Fibroblast of skin of right biceps (primary cell): ENCODE measurements at places on chromosomes 2 and 18.

- no peak for DNase-seq
These were observed 21.8 kb downstream of the SNED1 start for GRCh38 chr2:241020201-241020600.

DNA sequence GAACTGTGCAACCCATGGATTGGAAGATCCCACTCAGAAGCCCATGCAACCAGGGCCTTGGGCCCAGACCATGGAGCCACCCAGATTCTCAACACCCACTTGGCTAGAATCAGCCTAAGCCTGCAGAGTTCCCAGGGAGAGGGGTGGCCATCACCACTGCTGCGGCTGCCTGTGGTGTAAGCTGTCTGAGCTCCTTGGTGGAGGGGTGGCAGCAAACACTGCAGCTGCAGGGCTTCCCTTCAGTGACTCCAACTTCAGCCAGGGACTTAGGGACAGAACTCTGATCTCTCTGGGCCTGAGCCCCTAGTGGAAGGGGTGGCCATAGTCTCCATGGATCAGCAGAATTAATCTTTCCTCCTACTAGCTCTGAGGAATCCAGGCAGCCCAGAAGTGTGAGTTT is 72.5 kb downstream of the RAD51AP2 start:
- no peak for DNase-seq

- no peak for DNase-seq
These were observed 61.6 kb upstream of the PIK3C3 start for GRCh38 chr18:41893432-41893831.

GRCh38 chr2:214104967-214105366 is 305.9 kb upstream of the VWC2L start:
- DNase-seq, result no peak

DNA sequence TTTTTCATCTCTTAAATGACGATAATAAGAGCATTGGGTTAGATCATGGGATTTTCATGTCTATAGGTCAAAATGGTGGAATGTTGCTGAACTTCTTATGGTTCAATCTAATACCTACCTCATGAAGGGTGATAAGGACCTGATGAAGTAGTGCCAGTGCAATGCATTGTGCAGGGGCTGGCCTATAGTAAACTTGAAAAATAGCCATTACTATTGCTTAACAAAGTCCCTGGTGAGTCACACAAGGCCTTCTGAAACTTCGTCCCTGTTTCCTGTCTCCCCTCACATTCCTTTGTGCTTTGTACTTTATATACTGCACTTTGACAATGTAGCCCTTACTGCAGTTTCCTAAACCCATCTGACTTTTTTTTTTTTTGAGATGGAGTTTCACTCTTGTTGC is 515.9 kb downstream of the SLC4A3 start:
- DNase-seq, result peak; percentile 88

- peak; percentile 14 for DNase-seq
These were observed 23.1 kb downstream of the PLA2R1 start for GRCh38 chr2:160039166-160039903.

DNA sequence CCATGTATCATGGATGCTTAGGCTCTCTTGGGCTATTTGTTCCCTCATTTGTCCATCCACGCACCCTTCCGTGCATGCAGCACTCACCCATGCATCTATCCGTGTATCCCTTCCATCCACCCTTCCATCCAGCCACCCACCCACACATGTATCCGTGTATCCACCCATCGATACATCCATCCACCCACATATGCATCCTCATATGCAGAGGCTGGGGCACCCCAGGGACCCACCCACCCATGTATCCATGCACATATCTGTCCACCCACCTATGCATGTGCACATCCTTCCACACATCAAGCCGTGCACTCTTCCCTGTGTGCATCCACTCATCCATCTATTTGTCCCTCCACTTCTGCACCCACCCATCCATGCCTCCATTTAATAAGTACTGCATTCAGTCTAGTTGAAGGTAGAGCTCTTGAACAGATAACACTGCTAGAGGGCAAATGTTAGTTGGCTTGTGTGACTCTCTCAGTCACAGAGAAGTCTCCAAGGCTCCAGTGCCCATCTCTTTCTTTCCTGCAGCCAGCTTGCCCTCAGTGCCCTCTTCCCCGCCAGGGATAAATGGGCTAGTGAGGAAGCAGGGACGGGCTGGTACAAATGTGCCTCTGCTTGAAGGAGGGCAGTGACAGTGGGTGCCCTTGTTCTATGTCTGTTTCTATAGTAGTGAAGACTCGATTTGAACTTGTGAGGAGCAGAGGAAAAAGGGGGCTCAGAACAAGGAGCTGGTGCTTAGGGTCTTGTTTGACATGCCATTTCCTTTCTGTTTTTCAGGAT is 61.5 kb downstream of the EMILIN2 start:
- no peak for DNase-seq

DNA sequence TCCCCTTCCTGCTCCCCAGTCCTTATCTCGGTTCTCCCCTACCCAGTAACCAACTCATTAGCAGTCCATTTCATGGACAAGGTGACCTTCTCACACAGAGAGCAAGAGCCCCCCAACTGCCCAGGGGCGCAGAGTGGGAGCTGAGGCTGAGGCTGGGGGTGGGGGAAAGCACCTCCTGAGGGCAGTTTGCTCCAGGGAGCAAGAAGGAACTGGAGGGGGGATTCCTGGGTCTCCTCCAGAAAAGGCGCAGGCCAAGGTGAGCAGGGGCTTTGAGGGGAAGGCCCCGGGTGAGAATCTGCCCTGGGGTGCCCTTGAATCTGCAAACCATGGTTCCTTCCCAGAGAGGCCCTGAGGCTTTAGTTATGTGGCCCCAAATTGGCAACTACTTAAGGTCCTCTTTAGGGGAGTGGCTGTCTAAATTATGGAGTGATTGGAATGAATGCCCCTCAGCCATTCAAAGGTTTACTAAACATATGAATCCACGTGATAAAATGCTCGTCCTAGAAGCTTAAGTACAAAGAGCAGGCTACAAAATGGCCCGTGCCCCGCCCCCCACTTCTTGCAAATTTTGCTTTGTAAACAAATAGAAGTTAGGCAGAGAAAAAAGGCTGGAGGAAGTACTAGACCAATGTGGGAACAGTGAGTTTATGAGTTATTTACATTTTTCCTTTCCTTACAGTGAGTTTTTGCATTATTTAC is 123.5 kb upstream of the HS6ST1 start:
- no peak for DNase-seq

DNA sequence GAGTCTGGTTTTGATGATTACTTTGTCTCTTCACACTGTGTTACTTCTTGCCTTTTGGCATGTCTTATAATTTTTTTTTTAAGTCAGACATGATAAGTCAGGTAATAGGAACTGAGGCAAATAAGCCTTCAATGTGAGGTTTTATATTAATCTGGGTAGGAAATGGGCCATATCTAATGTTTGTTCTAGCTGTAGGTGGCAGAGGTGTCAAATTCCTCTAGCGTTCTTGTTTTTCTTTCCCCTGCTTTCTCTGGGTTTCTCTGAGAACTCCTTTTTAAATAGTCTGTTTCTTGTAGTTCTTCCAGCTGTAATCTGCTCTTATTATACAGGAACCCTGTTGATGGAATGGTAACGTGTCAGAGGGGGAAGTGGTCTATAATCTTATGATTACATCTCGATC is 5.7 kb downstream of the SP140 start:
- no peak for DNase-seq

- DNase-seq, result peak; percentile 17
These were observed 546 bp downstream of the CHPF start for GRCh38 chr2:219542931-219543595.

- no peak for DNase-seq
These were observed 24.7 kb downstream of the RAPH1 start for GRCh38 chr2:203510256-203510940.

- DNase-seq, result peak; percentile 94
These were observed 46.0 kb downstream of the COX7A2L start for GRCh38 chr2:42314892-42315468.

- no peak for DNase-seq
These were observed 146.1 kb upstream of the PID1 start for GRCh38 chr2:229417176-229417575.

- no peak for DNase-seq
These were observed 73.8 kb upstream of the TXNDC2 start for GRCh38 chr18:9811978-9812377.

- no peak for DNase-seq
These were observed 228.4 kb upstream of the AGAP1 start for GRCh38 chr2:235265348-235265965.

DNA sequence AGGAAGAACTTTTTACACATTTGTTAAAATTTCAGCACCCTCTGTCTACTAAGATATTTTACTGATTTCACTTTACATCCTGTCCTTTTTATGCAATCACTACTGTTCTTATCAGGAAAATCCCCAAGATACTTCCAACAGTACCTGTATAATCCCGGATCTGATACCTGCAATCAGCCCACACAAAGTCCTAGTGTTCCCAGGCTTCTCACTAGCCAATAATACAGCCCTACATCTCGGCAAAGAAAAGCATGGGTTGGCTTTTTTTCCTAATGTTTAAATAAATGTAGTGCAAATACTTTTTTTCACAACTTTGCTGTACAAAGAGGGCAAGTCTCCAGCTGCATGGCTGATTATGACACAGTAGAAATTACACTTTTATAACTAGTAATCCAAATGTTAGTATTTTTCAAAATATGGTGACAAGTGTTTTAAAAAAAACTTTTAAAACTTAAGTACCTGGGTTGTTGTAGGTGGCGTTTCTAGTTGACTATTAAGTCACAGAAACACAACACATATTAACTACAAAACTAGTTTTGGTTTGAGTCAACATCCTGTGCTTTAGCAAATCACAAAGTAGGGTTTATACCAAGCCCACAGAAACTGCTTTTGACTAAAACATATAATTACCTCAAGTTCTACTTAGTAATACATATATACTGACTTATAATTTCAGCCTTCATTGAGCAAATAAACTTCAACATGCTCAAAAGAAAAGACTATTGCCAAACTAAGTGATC is 19.5 kb downstream of the CNOT11 start:
- no peak for DNase-seq

- DNase-seq, result no peak
These were observed 74.5 kb upstream of the B3GNT7 start for GRCh38 chr2:231321021-231321420.

- DNase-seq, result no peak
These were observed 203.5 kb downstream of the ZFP36L2 start for GRCh38 chr2:43022896-43023295.

DNA sequence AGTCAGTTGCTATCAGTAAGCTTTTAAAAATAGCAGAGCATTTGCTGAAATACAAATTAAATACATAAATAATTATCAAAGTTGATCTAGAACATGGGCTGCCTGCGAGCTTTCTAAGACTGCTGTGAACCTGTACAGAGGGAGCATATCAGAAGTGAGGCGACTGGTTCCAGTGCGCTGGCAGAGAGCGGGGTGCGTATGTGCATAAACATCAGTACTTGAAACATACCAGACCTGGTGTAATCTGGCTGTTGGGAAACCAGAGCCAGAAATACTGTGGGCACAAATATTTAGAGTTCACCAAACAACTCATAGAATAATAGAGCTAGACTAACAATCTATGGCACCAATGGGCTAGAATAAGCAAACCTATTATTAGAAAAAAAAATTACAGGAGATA is 27.3 kb downstream of the PDIA6 start:
- no peak for DNase-seq

DNA sequence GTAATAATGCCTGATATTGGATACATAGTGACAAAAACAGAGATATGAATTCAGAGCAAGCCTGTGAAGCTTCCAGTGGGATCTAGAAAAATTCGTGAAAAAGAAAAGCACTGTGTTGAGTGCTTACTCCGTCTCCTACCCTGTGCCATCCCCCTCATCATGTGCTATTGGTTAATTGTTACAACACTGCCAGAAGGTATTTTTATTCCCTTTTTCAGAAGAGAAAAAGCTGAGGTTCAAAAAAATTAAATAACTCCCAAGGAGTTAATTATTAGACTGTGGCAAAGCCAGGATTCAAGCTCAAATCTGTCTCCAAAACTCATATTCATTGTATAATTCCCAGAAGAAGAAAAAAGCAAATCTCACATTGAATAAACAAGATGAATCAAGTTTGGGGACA is 735.5 kb upstream of the ACVR2A start:
- DNase-seq, result no peak

DNA sequence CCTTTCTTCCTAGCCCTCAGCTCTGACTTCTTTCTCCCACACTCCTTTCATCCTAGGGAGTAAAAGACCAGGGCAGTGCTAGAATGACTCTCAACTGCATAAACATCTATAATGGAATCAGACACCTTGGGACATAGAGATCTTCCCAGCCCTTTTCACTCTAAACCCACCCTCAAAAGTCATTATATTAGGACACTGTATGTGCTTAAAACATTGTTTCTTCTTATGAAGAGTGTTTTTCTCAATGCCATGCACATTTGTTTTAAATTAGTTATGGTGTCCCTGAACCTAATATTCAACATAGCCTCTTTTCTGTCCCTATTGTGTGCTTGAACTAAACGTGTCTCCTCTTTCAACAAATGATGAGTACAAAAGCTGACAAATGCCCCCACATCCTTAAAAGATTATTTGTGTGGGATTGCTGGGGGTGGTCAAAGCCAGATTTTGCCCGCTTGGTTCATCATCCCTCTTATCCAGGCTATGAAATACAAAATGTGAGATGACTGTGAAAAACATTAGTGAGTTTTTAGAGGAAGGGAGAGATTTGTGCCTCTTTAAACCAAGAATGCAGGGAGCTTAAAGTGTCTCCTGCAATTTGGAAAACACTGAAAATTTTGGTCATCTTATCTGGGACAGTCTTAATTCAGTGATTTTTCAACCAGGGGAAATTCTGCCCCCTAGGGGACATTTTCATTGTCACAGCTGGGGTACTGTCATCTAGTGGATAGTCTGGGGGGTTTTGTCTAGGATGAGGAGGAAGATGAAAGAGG is 29.0 kb downstream of the SERPINB5 start:
- peak; percentile 29 for DNase-seq

DNA sequence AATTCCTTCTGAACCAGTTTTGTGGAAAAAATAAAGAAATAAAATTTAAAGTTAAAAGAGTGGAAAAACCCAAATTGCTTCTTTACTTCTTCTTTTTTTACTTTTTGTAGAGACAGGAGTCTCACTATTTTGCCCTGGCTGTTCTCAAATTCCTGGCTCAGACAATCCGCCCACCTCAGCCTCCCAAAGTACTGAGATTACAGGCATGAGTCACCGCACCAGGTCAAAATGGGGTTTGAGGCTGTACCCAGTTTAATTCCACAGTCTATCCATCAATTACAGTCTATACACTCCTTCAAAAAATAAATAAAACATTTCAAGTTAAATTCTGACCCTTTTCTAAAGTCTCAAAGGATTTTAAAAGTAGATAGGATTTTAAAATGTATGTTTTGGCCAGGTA is 120.3 kb downstream of the FAM161A start:
- no peak for DNase-seq
